CD4-positive, alpha-beta T cell treated with Interleukin-17A for 4 hours (primary cell): ENCODE measurements at places on chromosomes 5 and 9.

GRCh38 chr5:151052836-151053235 lies 28.0 kb downstream of the TNIP1 start:
- DNase-seq: no peak

- DNase-seq: no peak
These were observed 328.6 kb downstream of the ENC1 start for GRCh38 chr5:74311961-74312360.

- DNase-seq: no peak
These were observed 66.9 kb downstream of the SLC44A1 start for GRCh38 chr9:105311306-105311705.

- DNase-seq: no peak
These were observed 4.1 kb downstream of the EQTN start for GRCh38 chr9:27292659-27293405.

DNA sequence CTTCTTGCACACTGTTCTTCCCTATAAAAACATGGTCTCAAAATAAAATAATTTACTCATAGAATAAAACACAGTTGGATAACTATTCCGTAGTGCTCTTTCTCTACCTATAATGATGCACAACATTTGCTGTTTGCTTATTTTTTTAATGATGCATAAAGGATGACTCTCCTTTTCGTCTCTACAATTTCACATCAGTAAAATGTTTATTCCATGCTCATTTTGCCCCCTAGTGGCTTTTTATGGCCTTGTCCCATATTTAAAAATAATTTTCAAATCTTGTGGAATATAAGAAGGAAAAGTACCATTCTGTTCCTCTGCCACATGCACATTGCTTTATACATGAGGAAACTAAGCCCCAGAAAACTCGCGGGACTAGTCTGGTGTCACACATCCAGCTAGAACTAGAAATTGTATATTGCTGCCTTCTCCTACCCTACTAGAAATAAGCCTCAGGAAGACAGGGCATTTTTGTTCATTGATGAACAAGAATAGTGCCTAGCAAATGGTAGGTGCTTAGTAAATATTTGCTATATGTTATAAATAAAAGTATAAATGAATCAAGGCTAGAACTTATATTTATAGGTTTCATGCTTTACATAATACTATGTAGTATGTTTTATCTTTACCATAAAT lies 12.7 kb downstream of the KCTD16 start:
- DNase-seq: peak; percentile 36

GRCh38 chr5:57834829-57835608 lies 352.4 kb upstream of the ACTBL2 start:
- DNase-seq: no peak

- DNase-seq: no peak
These were observed 7.0 kb downstream of the SCAMP1 start for GRCh38 chr5:78367318-78367991.

GRCh38 chr5:14748180-14748900 lies 83.8 kb downstream of the OTULIN start:
- no peak for DNase-seq
